ENCODE measurements at places on chromosomes 4 and X. TPM values are rescaled to one million over a fixed set of nuclear protein-coding genes. Genes with fewer than 3 reads are reported as not detected.

HOPX gene
- 26.4 TPM for total RNA-seq

QRFPR gene
- 2.5 TPM for total RNA-seq

PRR32 gene
- 0.60 TPM for total RNA-seq

UBA1 gene
- 215 TPM for total RNA-seq

ADH4 gene
- total RNA-seq: not detected

FMR1NB gene
- total RNA-seq: not detected

MAGEB10 gene
- total RNA-seq: not detected

SPATA4 gene
- total RNA-seq: 0.93 TPM

ETDA gene
- total RNA-seq: not detected

SAT1 gene
- total RNA-seq: 319 TPM

SPIN2A gene
- 2.0 TPM for total RNA-seq

SUPT20HL2 gene
- not detected for total RNA-seq
